ENCODE measurements at places on chromosomes 6 and 20.

- DNase-seq, result no peak
Measured at GRCh38 chr6:36925809-36926208, 28.7 kb upstream of the PI16 start.

- DNase-seq, result no peak
Measured at GRCh38 chr6:167892835-167893815, 66.4 kb downstream of the AFDN start.

GRCh38 chr6:6395581-6396197 lies 75.2 kb upstream of the F13A1 start:
- no peak for DNase-seq

GRCh38 chr20:46791722-46792416 lies 82.4 kb downstream of the SLC2A10 start:
- DNase-seq, result no peak

GRCh38 chr6:44675449-44675848 lies 287.9 kb downstream of the CDC5L start:
- no peak for DNase-seq

- no peak for DNase-seq
Measured at GRCh38 chr6:110439356-110439755, 24.0 kb upstream of the DDO start.
